ENCODE measurements at places on chromosomes 11 and 22.

DNA sequence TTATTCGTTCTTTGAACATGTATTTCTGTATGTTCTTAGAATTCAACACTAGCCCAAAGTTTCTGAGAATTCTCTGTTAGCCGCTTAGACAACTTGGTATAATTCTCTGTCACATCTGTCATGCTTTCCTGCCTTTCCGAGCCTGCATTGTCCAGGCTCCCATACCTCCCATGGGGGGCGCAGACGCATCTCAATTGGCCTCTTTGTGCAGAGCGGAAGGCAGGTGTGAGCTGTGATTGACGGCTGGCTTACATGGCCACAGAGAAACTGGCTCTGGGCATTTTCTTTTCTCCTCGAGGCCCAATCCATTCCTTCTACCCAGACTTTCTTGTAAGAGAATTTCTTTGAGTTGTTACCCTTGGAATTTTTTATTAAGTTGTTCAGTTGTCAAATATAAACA lies 132.7 kb upstream of the SESN3 start:
- no peak for DNase-seq

DNA sequence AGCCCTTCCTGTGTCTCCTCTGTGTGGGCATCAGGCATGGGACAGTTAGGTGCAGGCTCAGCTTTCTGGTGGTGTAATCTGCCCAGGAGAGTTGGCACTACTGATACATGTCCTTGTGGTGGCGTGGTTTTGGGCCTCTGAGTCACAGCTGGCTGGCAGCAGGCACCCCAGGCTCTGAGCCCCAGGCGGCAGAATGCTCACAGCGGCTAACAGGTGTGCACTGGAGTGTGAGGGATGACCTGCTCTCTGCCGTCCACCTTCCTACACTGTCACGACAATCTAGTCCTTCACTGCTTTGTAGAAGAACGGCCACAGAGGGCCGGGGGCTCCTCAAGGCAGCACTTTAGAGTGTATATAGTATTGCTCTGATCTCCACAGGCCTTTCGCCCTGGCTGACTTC lies 100.3 kb upstream of the PITPNB start:
- DNase-seq, result no peak

GRCh38 chr11:9739123-9739900 lies 75.4 kb downstream of the SWAP70 start:
- DNase-seq, result no peak

GRCh38 chr22:18975434-18976196 lies 39.5 kb upstream of the PRODH start:
- no peak for DNase-seq

DNA sequence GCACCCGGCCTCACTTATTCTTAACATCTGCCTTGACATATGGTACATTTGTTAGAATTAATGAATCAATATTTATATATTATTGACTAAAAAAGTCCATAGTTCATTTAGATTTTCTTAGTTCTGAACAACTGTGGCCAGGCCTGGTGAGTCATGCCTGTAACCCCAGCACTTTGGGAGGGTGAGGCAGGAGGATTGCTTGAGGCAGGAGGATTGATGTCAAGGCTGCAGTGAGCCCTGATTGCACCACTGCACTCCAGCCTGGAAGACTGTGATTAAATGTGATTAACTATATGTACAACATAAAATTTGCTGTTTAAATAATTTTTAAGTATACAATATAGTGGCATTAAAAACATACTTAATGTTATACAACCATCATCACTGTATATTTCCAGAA lies 5.6 kb downstream of the UVRAG start:
- DNase-seq, result no peak

GRCh38 chr22:18077087-18077638 lies 627 bp upstream of the PEX26 start:
- DNase-seq, result no peak

GRCh38 chr11:22930816-22931594 lies 70.7 kb upstream of the CCDC179 start:
- DNase-seq, result no peak

- no peak for DNase-seq
Measured at GRCh38 chr11:42179216-42179615, 719.8 kb upstream of the LRRC4C start.

DNA sequence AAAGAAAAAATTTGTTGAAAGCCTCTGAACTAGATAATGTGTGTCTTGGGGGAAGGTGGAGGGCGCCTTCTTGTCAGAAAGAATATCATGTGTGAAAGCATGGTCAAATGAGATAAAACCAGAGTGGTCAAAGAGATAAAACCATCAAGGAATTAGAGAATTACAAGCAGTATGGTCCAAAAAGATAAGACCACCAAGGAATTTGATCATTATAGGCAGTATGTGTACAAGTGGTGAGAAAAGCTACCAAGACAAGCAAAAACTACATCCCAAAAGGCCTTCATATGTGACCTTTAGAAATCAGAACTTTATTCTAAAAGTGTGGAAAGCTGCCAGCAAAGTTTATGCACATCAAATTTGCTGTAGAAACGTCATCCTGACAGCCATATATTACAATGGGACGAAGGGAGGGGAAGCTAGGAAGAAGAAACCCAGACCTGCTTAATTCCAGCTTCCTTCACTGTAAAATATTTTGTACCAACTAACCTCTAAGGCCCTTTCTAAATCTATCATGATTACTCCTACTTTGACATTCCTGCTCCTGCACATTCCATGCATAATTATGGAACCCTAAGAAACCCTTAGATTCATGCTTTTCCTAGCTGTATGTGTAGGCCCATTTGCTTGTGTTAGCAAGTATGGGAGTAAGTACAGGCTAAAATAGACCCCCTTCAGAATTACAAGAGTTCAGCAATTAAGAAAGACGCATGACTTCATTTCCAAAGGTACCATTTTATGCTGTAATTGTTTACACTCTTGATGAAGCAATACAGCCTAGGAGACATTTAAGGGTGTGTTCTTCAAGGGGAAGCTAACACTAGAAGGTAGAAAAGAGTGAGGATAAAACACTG lies 51.6 kb downstream of the LGR4 start:
- DNase-seq, result no peak

DNA sequence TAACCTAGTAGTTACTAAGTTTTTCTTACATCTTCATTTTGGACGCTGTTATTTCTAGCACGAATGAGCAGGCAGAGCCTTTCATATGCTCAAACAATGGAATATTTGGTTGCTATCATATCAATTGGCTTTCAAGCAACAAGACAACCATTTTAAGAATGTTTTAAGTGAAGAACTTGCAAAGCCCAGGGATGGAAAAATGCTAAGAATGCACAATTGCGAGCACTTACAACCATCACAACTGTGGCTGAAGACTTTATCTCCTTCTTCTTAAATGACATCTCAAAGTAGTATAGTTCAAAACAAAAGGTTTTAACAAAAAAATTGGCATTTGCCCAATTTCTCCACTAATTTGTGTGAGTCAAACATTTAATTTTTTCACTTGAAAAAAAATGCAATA lies 8.3 kb upstream of the MMP1 start:
- DNase-seq, result no peak

All from central memory CD8-positive, alpha-beta T cell (primary cell).